ENCODE measurements at places on chromosomes 1 and 21.

DNA sequence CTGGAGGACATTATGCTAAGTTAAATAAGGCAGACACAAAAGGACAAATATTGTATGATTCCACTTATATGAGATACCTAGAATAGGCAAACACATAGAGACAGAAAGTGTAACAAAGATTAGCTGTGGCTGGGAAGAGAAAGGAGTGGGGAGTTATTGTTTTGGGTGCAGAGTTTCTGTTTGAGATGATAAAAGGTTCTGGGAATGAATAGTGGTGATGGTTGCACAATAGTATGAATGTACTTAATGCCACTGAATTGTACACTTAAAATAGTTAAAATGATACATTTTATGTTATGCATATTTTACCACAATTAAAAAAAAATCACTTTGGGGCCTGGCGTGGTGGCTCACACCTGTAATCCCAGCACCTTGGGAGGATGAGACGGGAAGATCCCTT lies 21.2 kb upstream of the ERO1B start:
- DNase-seq = no peak

- no peak for DNase-seq
Observed at GRCh38 chr1:18452550-18452949, 28.2 kb upstream of the KLHDC7A start.

GRCh38 chr1:32813941-32814739 lies 3.0 kb downstream of the YARS1 start:
- no peak for DNase-seq

- no peak for DNase-seq
Observed at GRCh38 chr21:46472246-46472645, 13.6 kb downstream of the DIP2A start.

- no peak for DNase-seq
Observed at GRCh38 chr1:75952016-75952415, 19.8 kb upstream of the ASB17 start.

DNA sequence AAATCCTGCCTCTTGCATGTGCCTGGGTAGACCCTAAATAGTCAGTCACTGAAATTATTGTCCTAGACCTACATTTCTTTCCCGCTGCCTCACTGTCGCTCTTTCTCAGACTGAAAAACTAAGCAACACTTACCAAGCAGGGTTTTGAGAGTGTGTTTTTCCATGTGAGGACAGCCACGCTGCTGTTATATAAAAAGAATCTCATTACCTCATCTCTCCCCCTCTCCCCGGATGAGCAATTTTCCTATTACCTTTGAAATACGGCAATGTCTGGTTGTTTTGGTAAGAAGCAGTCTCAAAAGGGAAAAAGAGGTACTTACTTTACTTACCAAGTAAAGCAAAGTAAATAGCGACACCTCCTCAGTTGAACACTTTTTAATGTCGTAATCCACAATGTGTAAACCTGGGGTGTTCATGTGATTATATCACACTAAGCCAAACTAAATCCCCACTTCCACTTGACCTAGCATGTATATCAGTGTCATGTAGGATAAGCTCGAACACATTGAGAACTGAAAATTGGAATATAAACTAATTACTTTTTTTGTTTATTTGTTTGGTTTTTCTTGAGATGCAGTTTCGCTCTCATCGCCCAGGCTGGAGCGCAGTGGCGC lies 12.2 kb upstream of the VN1R5 start:
- DNase-seq = no peak

DNA sequence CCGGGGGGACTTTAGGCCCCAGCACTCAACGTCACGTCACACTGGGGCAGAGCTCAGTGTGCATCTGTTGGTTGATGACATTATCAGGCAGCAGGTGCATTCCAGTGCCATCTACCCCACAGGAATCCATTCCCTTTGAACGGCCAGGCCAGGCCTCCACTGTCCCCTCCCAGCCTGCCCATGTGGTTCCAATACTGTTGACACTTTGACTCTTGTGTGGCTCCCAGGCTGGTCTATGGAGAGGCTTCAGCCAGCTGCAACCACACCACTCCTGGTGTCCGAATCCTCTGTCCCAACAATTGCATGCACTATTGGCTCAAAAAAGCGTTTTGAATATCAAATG lies 92.0 kb upstream of the SIM2 start:
- no peak for DNase-seq

DNA sequence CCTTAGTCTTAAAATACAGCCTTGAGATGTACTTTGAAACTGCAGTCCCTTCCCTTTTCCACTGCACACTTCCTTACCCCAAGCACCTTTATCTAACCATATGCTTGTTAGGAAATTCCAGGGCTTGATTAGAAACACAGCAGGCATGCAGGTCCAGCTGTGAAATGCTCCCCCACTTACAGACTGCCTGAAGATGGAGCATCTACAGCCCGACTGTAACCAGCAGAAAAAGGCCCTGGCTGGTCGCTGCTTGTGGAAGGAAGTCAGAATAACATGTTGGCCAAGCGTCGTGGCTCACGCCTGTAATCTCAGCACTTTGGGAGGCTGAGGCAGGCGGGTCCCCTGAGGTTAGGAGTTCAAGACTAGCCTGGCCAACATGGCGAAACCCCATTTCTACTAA lies 37.2 kb downstream of the VN1R5 start:
- DNase-seq = no peak

- no peak for DNase-seq
Observed at GRCh38 chr1:242128951-242129502, 130.1 kb upstream of the MAP1LC3C start.

GRCh38 chr1:221303623-221304022 lies 424.4 kb downstream of the HLX start:
- DNase-seq = no peak

- no peak for DNase-seq
Observed at GRCh38 chr1:208207388-208208131, 36.6 kb downstream of the PLXNA2 start.

DNA sequence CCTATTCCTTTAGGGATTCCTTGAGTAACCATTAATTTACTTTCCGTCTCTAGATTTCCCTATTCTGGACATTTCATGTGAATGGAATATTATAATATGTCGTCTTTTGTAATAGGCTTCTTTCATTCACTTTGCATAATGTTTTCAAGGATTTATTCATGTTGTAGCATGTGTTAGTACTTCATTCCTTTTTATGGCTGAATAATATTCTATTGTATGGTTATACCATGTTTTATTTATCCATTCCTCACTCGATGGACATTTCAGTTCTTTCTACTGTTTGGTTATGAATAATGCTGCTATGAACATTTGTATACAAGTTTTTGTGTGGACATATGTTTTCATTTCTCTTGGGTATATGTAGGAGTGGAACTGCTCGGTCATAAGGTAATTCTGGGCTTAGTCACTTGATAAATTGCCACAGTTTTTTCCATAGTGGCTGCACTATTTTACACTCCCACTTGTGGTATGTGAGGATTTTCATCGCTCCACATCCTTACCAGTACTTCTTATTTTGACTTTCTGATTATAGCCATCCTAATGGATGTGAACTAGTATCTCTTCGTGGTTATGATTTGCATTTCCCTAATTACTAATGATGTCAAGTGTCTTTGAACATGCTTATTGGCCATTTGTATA lies 17.7 kb downstream of the PPP2R5A start:
- no peak for DNase-seq

- no peak for DNase-seq
Observed at GRCh38 chr1:117564227-117565075, 41.4 kb upstream of the TENT5C start.

GRCh38 chr1:19861034-19861433 lies 21.2 kb upstream of the OTUD3 start:
- no peak for DNase-seq

DNA sequence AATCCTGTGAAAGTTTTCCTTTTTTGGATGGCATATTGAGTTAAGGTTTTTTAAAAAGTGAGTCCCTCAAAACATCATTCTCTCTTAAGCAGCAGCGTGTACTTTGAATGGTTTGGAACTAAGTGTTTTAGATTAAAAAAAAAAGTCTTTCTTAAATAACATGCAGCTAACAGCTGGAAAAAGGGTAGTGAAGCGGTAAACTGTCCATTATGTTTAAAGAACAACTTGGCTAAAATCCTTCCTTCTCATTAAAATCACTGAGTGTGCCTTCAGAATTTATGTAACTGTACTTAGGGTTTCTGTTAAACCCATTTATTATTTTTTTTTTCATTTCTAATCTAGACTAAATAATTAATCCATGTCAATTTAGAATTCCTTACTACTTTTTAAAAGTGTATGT lies 254.2 kb upstream of the ADAMTS5 start:
- DNase-seq = no peak

DNA sequence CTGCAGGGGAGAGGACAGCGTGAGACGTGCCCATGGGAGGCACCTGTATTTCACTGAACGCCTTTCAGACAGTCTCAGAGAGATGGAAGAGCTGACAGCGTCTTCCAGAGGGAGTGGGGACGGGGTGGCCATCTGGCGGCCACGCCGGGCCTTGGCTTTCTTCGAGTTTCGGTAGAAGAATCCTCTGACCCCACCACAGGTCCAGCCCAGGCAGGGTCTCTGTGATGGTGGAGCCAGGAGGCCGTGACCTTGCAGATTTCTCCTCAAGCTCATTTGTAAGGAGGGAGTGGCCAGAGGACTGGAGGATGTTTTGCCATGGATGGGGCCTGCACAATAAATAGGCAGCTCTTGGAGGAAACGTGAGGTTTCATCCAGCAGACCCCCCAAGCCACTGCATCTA lies 47.6 kb upstream of the ADARB1 start:
- DNase-seq = no peak

DNA sequence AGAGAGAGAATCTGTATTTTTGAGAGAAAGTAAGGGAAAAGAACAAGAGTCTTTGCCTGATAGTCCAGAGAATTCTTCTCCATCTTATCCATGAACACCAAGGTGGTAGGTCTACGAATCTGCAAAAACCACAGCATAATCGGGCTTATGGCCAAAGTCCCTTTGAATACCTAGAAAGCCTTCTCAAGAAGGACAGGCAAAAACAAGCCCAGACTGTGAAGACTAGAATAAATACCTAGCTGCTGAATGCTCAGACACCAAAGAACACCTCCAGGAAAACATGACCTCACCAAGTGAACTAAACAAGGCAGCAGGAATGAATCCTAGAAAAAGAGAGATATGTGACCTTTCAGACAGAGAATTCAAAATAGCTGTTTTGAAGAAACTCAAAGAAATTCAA lies 79.2 kb downstream of the HFM1 start:
- DNase-seq = no peak

DNA sequence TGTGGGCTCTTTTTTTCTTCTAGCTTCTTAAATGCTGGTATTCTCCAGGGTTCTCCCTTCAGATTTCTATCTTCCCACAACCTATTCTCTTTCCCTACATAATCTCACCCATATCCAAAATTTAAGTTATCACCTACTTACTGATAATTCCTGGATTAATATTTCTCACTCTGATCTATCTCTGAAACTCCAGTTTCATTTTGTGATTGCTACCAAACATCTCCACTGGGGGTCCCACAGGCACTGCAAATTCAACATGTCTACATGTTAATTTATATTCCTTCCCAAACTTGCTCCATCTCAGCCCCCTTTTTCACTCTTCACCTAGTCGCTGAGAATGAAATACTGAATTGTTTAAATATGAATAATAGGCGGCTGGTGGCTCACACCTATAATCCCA lies 9.9 kb upstream of the C1orf141 start:
- no peak for DNase-seq

DNA sequence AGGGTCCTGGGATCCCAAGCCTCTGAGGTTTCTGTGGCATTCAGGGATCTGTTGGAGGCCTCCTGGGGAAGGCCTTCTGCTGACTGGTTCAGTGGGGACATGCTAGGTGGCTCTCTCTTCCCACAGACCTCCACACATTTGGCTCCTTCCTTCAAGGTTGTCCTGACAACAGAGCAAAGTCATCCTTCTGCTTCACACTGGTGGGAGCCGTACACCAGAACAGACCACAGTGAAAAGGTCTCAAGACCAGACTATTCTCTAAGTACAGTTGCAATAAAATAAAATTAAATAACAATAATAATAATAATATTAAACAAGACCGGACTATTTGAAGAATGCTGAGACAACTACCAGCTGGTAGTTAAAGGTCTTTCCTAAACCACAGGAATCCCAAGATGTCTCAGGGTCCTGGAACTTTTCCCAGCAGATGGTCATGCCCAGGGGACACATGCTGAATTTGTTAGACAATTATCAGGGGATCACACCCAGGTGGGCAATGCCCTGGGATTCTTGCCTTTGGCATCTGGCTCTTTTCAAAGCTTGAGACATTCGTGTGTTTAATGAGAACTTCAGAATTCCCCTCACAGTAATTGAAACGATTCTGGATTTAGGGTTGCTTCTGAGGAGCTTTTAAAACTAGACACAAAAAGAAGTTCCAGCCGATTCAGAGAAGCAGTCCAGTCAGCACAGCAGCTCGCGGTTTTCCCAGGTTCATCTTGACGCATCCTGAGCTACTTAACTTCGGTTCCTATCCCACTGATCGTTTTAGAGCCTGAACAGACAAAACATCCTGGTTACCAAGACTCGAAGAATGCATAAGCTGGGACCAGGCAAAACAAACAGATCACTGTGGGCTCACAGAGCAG lies 22.9 kb downstream of the HTR1D start:
- DNase-seq = no peak

DNA sequence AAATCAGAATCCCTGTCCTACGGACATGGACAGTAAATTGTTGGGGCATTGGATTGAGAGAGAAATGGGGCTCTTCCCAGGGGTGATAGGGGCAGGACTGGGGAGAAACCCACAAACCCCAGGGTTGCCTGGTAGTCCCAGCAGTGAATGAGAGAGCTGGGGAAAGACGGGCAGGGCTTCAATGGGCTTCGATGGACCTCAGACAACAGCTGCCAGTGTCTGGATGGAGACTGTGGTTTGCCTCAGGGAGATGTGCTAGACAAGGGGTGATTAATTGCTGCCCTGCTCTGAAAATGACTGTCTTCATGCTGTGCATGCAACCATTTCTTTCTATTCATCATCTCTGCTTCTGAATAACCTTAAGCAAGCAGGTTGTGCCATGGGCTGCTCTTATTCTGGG lies 7.4 kb downstream of the GPR25 start:
- no peak for DNase-seq

DNA sequence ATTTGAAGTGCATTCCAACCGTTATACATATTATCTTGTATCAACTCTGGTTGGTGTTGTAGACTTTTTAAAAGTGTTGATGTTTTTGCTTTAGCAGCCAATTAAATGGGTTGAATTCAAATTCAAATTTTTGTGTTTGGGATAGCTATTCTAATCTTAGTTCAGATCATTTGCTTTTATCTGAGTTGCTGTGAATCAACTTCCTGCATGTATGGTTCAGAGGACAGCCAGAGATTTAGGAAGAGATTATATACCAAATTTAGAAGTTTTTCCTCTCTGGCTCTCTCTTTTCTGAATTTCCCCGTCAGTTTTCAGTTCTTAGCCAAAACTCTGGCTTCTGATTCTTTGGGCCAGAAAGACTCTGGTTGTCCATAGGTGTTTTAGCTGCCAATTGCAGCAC lies 415.5 kb downstream of the NUF2 start:
- DNase-seq = no peak

GRCh38 chr1:207459008-207459407 lies 4.9 kb downstream of the CR2 start:
- DNase-seq = no peak

- no peak for DNase-seq
Observed at GRCh38 chr1:65762081-65762862, 30.4 kb upstream of the PDE4B start.
